ENCODE measurements at places on chromosomes 1 and 21.

DNA sequence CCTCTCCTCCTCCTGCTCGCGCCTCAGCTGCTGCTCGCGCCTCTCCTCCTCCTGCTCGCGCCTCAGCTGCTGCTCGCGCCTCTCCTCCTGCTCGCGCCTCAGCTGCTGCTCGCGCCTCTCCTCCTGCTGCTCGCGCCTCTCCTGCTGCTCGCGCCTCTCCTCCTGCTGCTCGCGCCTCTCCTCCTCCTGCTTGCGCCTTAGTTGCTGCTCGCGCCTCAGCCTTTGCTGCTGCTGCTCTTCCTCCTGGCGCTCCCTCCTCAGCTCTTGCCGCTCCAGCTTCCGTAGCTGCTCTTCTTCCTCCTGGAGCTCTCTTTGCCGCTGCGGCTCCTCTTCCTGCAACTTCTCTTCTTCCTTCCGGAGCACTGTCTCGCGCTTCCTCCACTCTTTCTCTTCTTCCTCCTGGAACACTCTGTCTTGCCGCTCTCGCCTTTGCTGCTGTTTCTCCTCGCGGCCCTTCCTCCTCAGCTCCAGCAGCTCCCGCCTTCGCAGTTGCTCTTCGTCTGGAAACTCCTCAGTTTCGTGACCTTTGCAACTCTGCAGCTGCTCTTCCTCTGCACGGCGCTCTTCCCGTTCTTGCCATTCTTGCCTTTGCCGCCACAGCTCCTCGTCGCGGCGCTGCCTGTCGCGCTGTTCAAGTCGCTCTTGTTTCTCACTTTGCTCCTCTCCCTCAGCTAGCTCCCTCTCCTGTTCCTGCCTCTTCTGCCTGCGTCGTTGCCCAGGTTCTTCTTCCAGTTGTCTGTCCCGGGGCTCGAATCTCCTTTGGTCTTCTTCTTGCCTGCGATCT is 3.0 kb downstream of the TCHH start:
- DNase-seq, result no peak

DNA sequence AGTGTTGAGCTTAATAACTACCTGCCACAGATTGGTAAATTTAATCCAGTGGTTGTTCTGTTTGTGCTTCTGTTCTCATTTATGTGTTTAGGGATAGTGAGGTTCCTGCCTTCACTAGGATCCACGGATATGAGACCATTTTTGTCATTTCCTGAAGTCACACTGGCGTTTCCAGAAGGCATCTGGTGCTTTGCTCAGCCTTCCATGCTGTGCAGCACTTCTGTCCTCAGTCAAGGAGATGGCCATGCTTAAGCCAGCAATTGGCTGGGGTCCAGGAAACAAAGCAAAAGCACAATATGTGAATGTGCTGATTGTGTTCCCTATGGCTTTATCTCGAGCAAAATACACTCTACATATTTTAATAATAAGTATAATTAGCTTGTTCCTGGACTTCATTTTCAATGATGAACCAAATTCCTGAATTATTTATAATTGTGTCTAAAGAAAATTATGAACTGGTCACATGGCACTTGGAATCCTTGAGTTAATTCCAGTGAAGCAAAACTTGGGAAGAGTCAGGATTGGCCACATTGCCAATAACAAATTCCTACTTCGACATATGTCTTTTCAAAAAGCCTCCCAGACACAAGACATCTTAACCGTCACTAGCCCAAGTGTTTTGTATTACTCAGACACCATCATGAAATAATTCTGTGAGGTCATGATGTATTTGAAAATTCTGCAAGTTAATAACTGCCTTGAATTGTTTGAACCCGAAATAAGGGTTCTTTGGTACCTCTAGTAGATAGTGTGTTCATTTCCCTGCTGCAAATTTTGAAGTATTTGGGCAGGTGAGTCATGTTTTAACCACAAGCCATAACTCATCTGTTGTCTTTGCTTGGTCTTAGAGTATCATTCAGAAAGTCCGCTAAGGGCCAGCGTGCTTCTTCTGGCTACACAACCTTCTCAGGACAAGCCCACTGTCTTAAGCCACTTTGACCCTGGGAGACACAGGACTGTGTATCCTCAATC is 412.4 kb downstream of the DISC1 start:
- no peak for DNase-seq

DNA sequence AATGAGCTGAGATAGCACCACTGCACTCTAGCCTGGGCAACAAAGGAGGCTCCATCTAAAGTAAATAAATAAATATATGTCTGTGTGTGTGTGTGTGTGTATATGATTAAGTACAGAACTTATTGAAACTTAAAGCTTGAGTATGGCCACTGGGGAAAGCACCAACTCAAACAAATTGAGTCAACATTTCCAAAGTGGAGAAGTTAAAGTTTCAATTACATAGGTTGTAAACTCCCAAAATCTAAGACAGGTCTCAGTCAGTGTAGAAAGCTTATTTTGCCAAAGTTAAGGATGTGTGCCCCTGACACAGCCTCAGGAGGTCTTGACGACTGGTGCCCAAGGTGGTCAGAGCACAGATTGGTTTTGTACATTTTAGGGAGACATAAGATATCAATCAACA is 458.9 kb upstream of the RGS18 start:
- DNase-seq, result no peak

DNA sequence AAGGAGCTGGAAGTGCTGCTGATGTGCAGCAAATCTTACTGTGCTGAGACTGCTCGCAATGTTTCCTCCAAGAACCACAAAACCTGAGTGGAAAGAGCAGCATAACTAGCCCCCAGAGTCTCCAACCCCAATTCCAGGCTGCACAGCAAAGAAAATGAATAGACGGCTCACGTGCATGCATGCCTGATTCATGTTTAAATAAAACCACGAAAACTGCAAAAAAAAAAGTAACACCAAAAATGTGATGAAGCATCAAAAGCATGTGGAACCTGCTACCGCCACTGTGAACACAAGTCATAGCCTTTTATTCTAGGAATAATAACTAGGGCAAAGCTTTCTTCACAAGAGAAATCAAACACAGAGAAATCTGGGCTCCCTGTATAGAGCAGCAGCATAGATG is 9.6 kb upstream of the TRNP1 start:
- no peak for DNase-seq

- DNase-seq, result no peak
Observed at GRCh38 chr1:101723415-101723814, 273.3 kb downstream of the OLFM3 start.

DNA sequence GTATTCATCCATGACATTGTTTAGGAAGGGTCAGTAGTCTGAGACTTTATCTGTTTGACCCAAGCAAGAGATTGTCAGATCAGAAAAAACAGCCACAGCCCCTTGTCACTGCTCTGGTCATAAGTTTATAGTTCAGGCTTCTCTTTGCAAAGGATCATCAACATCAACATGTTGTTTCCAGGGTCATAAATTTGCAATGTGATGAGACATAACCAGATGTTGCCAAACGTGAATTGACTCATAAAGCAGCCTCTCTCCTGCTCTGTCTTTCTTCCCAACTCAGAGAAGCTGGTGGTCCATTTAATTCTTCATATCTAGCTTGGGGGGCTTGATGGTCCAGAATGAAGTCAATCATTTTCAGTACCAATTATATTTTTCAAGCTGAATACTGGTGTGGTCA is 507.2 kb upstream of the PBX1 start:
- no peak for DNase-seq

GRCh38 chr1:235074523-235075047 is 54.1 kb downstream of the TOMM20 start:
- peak; percentile 84 for DNase-seq

- DNase-seq, result peak; percentile 19
Observed at GRCh38 chr1:61004262-61005003, 77.9 kb upstream of the NFIA start.

- DNase-seq, result no peak
Observed at GRCh38 chr1:199084293-199084692, 445.5 kb downstream of the PTPRC start.

DNA sequence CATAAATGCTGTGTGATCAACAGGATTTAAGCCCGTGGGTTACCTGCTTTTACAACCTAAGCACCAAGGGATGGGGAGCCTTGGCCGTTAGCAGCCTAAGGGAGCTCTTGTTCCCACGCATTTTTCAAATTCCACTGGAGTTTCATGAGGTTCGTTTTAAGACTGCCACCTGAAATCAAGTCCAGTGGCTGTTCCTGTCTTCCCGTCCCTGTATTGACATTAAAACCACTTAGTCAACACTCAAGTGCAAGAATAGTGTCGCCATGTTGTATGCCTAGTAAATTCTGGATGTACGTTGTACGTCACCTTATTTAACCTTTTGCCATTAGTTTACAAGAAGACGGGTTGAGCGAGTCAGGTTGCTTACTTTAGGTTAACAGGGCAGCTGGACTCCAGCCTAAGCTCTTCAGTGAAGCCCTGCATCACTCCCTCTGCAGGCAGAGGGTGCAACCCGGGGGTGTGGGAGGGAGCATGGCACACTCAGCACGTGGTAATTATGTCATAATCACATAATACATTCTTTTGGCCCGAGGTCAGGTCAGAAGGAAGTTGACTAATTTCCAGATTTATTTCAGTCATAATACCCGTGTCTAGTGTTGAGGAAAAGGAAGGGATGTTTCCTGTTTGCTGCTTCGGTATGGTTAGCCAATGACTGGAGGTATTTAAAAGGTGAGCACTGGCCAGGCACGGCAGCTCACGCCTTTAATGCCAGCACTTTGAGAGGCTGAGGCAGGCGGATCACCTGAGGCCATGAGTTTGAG is 42.5 kb downstream of the CNST start:
- peak; percentile 100 for DNase-seq

DNA sequence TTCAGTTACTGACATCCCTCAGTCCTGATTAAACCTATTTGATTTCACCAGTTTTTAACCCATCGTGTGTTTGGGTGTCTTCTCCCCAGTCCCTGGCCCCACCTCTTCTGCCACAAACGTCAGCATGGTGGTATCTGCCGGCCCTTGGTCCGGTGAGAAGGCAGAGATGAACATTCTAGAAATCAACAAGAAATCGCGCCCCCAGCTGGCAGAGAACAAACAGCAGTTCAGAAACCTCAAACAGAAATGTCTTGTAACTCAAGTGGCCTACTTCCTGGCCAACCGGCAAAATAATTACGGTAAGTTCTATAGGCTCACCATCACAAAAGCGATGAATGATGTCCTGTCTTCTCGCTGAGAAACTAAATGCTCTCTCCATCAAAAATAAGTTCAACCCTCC is 28.7 kb downstream of the NBPF3 start:
- no peak for DNase-seq

DNA sequence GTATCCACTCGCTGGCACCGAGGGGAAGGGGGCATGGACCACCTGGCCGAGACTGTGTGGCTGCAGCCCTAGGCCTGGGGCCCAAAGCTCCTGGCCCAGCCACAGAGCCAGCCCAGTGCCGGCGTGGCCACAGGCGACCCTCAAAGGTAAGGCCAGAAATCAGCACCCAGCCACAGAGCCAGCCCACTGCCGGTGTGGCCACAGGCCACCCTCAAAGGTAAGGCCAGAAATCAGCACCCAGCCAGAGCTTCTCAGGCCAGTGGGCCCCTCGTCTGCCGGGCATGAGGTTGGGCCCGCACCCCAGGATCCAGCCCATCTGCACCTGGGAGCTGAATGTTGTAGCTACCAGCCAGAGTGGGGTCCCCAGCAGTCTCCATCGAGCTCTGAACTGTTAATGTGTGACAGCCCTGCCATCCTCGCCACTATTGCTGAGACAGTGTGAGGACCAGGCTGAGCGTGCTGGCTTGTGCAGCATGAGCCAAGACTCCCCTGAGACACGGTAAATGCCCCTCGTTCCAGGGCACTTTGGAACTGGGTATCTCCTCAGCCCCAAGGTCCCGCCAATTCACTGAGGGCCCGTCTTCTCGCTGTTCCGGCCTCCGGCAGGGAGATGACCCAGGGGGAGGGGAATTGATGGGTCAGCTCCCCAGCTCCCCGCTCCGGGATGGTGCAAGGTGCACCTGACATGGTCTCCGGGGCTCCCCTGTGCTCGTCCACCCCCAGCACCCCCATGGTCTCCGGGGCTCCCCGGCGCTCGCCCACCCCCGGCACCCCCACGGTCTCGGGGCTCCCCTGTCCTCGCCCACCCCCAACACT is 4.7 kb upstream of the FTCD start:
- DNase-seq, result no peak

DNA sequence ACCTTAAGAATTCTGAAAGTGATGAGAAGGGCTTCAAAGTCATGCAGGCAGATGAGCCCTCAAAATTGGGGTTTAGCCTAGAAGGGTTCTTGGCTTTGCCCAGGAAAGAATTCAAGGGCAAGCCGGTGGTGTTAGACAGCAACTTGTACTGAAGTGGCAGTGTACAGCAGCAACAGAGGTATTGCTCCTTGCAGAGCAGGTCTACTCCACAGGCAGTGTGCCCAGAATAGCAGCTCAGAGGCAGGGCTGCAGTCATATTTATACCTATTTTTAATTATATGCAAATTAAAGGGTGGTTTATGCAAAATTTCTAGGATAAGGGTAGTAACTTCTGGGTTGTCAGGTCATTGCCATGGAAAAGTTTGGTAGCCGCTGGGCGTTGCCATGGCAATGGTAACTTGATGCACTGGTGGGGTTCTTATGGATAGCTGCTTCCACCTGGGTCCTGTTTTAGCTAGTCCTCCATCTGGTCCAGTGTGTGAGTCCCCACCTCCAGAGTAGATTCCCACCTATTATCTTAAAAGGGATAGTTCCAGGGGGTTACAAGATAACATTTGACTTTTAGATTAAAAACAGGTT is 57.9 kb upstream of the CR2 start:
- no peak for DNase-seq

- no peak for DNase-seq
Observed at GRCh38 chr1:145729196-145729595, 9.9 kb downstream of the CD160 start.

GRCh38 chr1:14654554-14654953 is 56.1 kb downstream of the KAZN start:
- no peak for DNase-seq

DNA sequence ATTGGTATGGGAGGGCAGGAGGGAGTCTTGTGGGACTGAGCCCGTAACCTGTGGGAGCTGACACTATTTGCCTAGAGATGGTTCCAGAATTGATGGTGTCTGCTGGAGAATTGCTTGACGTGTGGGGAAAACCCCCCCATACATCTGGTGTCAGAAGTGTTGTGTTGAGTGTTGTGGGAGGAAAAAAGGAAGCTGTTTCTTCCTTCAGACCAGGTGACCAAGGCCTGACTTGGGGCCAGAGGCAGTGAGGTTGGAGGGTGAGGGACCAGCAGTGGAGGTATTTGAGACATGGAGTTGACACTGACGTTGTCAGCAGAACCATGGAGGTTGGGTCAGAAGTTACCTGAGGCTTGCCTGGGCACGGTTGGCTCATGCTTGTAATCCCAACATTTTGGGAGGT is 8.3 kb downstream of the SHISAL2A start:
- no peak for DNase-seq

GRCh38 chr1:239617731-239618130 is 231.4 kb downstream of the CHRM3 start:
- DNase-seq, result no peak

DNA sequence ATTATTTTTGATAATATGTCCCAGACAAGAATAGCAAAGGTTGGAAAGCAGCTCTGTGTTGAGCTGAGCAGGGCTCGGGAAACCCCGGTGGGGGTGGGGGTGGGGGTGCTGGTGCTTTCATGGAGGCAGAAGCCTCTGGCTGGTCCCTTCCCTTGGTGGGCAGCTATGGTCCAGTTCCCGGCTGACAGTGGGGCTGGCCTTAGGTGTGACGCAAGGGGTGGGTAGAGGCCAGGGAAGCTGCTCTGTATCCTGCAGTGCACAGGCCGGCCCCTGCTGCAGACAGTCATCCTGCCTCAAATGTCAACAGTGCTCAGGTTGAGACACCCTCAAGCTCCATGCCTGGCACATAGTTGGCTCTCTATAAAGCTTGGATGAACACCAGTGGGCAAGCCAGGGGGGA is 8.9 kb downstream of the ACTL8 start:
- DNase-seq, result no peak

All from T47D (cell line).